Stimulated activated CD4-positive, alpha-beta T cell treated with anti-CD3 and anti-CD28 coated beads, Interleukin-12 subunit alpha, Interleukin-12 subunit beta, amount 100 ng/mL, for 4 hours (primary cell): ENCODE measurements at places on chromosomes 6 and 20.

DNA sequence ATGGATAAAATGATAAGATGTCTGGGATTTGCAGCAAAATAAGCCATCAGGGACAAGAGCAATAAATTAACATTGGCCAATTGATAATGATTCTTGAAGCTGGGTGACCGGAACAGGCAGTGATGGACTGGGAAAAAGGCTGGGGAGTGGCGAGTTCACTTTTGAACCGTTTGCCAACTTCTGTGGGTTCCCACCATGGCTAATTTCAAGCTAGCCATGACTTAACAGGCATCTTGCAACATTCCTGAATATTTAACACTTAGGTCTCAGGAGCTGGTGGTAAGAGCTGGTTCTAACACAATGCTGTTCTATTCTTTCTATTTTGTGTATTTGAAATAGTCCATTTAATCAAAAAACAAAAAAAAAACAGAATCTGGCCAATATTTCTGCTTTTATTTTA is 37.6 kb upstream of the CD83 start:
- DNase-seq = no peak

DNA sequence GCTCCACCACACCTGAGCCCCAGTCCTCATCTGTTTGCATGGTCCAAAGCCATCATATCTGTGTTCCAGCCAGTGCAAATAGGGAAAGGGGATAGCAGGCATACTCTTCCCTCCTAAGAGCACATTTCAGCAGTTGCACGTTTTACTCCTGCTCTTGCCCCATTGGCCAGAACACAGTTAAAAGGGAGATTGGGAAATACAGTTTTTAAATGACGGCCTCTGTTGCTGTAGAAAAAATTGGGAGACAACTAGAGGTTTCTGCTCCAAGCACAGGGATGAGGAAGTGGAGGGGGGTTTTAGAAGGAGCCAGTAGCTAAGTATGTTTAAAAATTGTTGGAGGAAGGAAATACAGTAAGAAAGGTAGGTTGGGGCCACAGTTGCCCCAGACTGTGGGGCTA is 14.6 kb upstream of the STK35 start:
- no peak for DNase-seq

GRCh38 chr6:81241126-81242041 is 511.1 kb downstream of the TENT5A start:
- no peak for DNase-seq

- DNase-seq = no peak
These were observed 7.1 kb upstream of the DDO start for GRCh38 chr6:110422444-110422822.

GRCh38 chr6:108157981-108158525 is 7.8 kb upstream of the NR2E1 start:
- no peak for DNase-seq

GRCh38 chr6:81362246-81362645 is 390.2 kb downstream of the TENT5A start:
- DNase-seq = no peak

DNA sequence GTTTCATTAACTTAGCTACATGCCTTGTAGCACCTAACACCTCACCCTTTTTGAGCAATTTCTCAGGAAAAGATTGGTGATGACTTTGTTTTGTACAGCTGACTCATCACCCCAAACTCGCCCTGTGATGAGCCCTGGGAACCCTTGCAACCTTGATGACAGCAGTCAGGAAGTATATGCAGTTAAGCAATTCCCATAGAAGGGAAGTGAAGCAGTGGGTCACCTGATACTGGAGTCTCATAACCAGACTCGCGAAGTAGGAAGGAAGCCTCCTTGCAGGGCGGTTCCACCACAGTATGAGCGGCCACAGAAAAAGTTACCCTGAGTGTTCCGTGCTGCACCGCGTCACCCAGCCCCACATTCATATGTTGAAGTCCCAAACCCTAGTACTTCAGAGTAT is 82.0 kb upstream of the EDN1 start:
- no peak for DNase-seq

DNA sequence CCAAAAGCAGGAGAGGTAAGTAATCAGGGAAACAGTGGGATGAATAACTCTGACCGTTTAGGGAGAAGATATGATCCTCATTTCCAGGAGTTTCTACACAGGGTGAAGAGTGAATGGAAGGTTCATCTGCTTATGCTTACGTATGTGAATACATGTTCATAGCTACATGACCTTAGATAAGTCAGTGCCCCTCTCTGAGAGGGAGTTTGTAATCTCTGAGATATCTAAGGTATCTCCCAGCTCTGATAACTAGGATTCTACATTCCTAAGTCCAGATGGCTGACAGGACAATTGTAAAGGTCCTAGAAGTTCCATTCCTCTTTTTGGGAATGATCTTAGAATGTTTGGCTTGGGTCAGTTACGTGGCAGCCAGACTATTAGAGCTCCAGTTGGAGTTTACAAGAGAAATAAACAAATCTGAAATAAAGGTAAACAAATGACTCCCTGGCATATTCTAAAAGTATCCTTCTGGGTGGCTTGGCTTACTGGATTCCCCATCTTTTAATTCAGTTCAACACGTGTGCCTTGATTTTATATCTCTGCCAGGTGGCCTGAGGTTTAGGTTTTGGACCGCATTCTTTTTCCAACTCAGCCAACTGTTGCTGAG is 15.8 kb downstream of the PROCR start:
- DNase-seq = no peak

- DNase-seq = no peak
These were observed 194.2 kb upstream of the CNR1 start for GRCh38 chr6:88360203-88360797.

DNA sequence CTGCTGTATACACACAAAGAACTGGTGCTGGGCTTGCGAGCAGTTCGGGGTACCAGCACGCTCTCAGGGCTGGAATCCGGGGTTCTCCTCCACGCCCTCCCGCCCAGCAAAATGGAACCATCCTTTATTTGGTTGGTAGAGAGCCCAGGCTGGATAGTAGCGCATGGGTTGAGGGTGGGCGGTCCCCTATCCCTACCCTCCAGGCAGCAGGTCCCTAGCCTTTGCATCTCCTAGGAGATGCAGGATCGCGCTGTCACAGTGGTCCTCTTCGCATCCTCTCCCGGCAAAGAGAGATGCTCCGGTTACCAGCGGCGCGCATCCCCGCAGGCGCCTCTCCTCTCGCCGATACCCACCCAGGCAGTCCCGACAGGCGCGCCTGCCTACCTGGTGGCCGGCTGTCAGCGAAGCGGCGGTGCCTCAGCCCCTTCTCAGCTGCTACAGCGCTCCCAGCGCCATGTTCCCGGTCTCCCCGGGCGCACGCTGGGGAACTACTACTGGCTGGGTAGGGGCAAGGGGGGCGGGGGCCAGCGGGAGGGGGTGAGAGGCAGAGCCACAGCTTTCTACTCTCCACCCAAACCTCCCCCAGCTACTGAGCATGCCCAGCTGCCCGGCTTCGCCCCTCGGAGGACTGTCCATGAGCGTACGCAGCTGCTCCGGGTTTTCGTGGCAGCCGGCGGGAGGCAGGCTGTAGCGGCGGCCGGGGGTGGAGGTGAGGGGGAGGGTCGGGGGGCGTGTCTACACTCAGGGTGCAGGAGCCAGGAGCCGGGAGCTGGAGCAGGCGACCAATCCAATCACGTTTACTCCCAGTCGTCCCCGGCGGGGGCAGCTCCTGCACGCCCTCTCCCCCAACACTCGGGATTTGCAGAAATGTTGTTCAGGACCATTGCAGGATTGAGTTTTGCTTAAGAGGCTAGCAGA is at the start of gene PAK5:
PAK5 (minus strand) TSS at position 699 of the 918 bp plus-strand sequence. CDS start 194,748 bp downstream, outside the sequence.
- no peak for DNase-seq
